ENCODE measurements at places on chromosomes 2 and 18. TPM values are rescaled to one million over a fixed set of nuclear protein-coding genes. Genes with fewer than 3 reads are reported as not detected.
A peak's percentile ranks its signal among the peaks of the same experiment; 100 is the strongest.

DNA sequence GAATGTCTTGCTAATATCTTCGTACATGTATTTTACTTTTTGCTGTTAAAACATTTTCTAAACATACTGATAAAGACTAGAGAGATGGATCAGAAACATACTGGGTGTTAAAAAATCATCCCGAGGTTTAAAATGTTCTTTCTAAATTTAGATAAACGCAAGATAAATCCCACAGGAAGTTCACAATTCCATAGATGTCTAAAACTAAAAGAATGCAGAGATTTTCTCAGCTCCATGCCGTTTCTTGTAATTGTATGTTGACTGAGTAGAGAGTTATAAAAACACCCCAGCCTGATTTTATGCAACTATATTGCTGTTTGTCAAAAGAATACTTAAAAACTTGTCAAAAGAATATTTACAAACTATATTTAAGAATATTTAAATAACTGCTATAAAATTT lies 455.7 kb downstream of the ARHGAP15 start:
- DNase-seq = no peak

GRCh38 chr2:59029058-59029457 lies 787.9 kb upstream of the FANCL start:
- no peak for DNase-seq

GRCh38 chr2:10057231-10058107 lies 14.1 kb downstream of the KLF11 start:
- peak; percentile 98 for DNase-seq

DNA sequence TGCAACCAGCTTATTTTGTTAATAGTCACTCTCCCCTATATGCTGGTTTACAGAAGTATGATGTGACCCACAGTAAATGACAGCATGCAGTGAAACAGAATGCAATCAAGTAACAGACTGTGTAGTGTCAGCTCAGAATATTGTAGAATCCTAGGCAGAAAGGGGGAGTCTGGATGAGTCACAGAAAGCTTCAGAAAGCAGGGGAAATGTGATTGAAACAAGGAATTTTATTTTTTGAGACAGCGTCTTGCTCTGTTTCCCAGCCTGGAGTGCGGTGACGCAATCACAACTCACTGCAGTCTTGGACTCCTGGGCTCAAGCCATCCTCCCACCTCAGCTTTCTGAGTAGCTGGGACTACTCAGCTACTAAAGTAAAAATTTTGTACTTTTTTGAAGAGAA lies 219.9 kb upstream of the FBXO11 start:
- DNase-seq = no peak

- DNase-seq = no peak
These were observed 1279.0 kb upstream of the LRRTM1 start for GRCh38 chr2:81583311-81584108.

GRCh38 chr2:209726311-209726710 lies 45.3 kb upstream of the UNC80 start:
- no peak for DNase-seq

GRCh38 chr2:38793511-38793910 lies 15.5 kb downstream of the GEMIN6 start:
- DNase-seq = no peak

- DNase-seq = no peak
These were observed 103.0 kb upstream of the ITGB6 start for GRCh38 chr2:160303076-160303475.

- no peak for DNase-seq
These were observed 27.7 kb downstream of the NFATC1 start for GRCh38 chr18:79423211-79424007.

DNA sequence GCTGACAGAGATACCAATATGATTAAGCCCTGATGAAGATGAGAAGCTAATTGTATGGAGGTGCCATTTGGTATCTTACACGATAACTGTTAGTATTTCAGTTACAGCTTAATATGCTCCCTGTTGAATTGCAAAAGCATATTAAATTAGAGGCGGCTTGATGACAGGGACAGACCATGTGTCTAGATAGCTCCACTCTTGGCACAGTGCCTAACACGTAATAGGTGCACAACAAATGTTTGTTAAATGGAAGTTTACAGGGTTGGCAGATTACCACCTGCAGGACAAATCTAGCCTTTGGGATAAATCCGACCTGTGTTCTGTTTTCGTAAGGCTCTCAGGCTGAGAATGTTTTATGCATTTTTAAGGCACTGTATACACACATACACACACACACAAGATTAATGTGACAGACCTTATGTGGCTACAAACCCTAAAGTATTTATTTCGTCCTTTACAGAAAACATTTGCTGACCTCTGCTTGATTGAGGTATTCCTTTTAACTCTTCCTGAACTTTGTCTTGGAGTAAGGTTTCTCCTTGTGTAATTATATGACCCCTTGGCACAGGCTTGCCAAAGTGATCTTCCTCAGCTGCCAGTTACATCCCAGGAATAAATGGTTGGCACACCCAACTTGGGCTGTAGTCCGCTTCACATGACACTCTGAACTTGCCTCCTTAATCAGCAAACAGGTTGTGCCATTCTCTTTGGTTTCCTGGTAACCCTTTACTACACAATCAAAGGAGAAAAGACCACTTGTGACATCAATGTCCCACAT lies 348.9 kb downstream of the HRH4 start:
- DNase-seq = no peak

DNA sequence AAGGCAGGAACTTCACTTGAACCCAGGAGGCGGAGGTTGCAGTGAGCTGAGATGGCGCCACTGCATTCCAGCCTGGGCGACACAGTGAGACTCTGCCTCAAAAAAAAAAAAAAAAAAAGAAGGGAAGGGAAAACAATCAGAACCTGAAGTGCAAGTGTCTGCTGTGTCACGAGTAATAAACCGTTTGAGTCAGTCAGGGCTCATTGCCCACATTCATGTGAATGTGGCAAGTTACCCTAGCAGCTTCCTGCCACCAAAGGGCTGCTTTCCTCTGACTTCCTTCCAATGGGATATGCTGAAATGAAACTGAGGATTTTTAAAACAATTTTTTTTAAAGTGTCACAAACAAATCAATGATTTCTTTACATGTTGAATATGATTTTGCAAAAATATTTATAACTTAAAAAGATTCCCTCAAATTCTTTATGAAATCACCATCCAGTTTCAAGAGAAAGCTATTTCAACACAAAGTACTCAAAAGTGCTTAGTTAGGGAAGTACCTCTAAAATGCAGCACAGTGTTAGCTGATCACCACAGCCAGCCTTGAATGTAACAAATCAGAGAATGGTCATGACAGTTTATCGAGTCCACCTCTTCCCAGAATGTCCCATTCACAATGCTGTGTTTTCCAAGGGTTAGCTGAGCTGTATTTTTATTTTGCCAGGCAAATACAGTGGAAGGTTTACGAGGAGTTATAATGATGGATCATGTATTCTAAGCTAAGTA lies 36.4 kb downstream of the WDSUB1 start:
- DNase-seq = no peak

GRCh38 chr18:38747153-38747552 lies 1181.6 kb upstream of the CELF4 start:
- DNase-seq = no peak

Gene STON1
- total RNA-seq = 9.0 TPM

Gene FBXO41
- total RNA-seq = 3.7 TPM

Gene SDC1
- total RNA-seq = 27.2 TPM

All from H7 (cell line).